ENCODE measurements at places on chromosomes 2 and 18.
A peak's percentile ranks its signal among the peaks of the same experiment; 100 is the strongest.

DNA sequence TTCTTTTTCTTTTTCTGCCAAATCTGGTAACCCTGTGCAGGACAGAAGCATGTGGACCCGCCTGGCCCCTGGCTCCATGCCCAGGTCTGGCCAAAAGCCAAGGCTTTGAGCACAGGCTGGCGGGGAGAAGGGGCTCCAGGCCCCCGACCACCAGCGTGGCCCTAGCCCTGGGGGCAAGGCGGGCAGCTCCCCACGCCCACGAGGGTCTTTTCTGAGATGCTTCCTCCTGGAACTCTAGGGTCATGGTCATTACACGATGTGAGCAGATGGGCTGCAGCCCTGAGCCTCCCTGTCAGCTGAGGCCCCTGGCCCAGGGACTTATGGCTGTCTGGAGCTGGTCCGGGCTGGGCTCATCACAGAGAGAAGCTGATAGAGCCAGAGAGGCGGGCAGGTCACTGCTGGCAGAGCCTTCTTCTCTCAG is 5.7 kb upstream of the OTOS start:
- DNase-seq, result no peak

DNA sequence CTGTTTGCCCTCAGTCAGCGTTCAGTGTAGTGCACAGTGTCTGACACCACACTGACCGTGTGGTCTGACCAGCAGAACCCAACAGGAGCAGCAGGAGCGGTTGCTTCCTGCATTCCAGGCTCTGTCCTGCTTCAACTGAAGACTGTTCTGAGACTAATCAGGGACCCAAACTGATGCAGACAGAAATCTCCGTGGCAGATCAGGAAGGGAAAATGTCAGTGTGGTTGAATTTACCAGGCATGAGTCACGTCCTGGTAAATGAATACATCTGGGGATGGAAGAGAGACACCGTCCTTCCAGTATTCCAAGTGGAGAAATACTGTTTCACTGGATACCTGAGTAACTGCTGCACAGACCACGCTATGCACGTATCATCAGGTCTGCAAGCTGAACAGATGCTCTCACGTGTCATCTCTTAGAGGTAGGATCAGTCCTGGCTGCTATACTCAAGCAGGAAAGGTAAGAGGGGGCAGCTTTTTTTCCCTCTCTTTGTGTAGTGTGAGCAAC is 223.6 kb upstream of the EPAS1 start:
- no peak for DNase-seq

DNA sequence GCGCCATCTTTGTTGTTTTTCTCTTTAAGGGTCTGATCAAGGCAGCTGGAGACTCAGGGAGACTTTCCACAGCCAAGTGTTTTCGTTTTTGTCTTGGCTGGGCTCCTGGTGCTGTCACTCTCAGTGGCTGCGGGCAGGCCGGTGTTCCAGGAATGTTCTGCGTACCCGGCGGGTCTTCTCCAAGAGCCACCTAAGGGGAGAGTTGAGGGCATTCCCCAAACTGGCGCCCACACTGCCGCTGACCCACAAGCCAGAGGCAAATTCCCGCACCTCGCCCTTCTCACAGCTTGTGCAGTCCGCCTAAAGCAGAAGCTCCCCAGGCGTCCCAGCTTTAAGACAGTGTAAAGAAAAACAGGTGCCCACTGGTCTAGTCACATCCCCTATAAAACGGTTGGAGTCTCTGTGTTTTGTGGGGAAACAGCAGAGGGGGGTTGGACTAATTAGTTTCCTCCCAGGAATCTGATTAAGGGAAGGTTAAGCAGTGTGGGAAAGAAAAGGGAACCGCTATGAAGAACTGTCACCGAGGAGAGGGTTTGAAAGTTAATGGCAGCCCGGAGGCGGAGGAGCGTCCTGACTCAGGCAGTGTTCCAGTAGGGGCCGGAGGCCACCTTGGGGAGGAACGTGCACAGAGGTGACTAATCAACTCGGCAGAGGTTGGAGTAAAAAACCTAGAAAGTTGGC is 224.5 kb downstream of the SLC4A3 start:
- DNase-seq, result no peak

- DNase-seq, result peak; percentile 62
Observed at GRCh38 chr2:35428548-35428947, 927.0 kb upstream of the CRIM1 start.

GRCh38 chr2:135072125-135072997 is 20.3 kb downstream of the RAB3GAP1 start:
- DNase-seq, result no peak

DNA sequence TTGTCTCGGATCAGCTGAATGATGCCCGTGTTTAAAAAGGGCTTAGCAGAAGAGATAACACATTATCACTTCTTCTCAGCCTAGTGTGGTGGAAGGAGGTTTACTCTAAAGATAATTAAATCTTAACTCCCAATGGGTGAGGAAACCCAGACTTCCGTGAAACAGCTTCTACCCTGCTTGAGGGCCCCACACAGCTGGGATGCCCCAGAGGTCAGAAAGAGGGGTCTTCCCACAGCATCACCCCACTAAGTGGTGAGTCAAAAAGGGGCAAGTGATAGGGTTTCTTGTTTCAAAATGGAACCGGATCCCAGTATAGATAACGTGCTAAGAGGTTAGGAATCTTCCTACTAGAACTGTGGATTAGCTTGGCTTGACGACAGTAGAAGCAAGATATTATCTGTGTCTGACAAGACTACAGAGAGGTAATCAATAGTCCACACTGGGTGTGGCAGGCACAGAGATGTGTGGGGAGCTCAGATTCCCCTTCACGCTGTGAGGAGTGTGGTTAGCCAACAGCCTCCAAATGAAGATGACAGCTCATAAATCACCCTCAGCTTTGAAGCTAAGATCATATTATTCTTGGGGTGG is 129.6 kb upstream of the COPS8 start:
- no peak for DNase-seq

- no peak for DNase-seq
Observed at GRCh38 chr2:148667113-148667836, 22.7 kb downstream of the EPC2 start.

- DNase-seq, result no peak
Observed at GRCh38 chr2:108370080-108370479, 7.7 kb upstream of the SULT1C4 start.

- DNase-seq, result no peak
Observed at GRCh38 chr2:43370146-43370545, 143.7 kb upstream of the ZFP36L2 start.

DNA sequence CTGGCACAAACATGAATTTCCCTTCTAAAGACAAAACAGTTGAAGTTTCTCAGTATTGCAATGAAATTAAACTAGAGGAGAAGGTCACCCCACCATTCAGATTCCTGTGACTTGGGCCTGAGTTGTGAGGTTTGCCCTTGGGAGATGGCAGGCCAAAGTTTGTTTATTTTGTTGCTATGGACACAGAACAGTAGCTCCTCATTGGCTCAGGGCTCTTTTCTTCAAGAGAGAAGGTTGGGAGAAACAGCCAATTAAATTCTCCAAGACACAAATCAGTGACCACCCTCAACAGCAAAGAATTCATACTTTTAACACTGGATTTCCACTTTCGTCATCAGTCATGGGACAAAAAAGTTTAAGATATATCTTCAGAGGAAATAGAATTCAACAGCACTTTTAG is at the start of gene FLACC1:
Gene FLACC1 (minus strand): TSS at position 125 of the 400 bp plus-strand sequence. CDS start 5,941 bp downstream, outside the sequence.
- DNase-seq, result no peak

GRCh38 chr2:85672456-85672855 is 4.5 kb upstream of the SFTPB start:
- no peak for DNase-seq

DNA sequence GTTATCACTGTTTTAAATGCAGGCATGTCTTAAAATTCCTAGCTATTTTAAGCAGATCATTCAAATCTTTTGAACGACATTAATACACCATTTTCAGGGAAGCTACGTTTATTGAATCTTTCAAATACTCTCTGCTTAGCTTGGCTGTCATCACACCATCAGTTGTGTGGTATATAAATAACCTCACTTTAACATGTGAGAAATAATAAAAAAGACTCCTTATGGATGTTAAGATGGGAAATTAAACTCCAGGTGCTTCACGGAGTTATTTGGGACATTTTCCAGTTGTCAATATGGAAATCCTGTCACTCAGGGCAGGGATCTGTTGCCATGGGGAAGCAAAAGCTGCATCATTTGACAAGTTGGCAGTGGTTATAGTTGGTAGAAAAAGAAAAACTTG is 649.2 kb upstream of the CDH2 start:
- no peak for DNase-seq

- no peak for DNase-seq
Observed at GRCh38 chr2:198662905-198663304, 794.8 kb downstream of the SATB2 start.

- DNase-seq, result no peak
Observed at GRCh38 chr2:223929571-223930102, 15.5 kb downstream of the WDFY1 start.

- no peak for DNase-seq
Observed at GRCh38 chr2:10771786-10772185, 40.8 kb downstream of the PDIA6 start.

- DNase-seq, result no peak
Observed at GRCh38 chr2:103153580-103154284, 391.9 kb downstream of the TMEM182 start.

DNA sequence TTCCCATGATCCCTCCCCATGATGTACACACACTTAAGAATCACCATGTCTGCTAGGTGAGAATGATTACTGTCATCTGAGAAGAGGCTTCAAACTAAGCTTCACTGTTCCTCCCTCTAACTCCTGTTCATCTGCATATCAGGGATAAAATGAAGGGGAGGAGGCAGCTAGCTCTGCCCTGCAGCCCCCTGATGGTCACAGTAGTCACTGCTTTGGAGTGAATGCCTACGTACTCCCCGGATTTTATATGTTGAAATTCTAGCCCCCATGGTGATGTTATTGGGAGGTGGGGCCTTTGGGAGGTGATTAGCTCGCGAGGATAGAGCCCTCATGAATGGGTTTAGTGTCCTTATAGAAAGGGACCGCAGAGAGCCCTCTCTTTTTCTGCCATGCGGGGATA is 156.4 kb downstream of the NCKAP5 start:
- DNase-seq, result no peak

- no peak for DNase-seq
Observed at GRCh38 chr18:379681-380330, 112.0 kb upstream of the THOC1 start.

- peak; percentile 73 for DNase-seq
Observed at GRCh38 chr2:80529466-80530165, 225.1 kb upstream of the LRRTM1 start.

- DNase-seq, result peak; percentile 7
Observed at GRCh38 chr18:10454681-10455557, 484 bp downstream of the APCDD1 start.

GRCh38 chr2:236454076-236454475 is 115.5 kb upstream of the ACKR3 start:
- no peak for DNase-seq

DNA sequence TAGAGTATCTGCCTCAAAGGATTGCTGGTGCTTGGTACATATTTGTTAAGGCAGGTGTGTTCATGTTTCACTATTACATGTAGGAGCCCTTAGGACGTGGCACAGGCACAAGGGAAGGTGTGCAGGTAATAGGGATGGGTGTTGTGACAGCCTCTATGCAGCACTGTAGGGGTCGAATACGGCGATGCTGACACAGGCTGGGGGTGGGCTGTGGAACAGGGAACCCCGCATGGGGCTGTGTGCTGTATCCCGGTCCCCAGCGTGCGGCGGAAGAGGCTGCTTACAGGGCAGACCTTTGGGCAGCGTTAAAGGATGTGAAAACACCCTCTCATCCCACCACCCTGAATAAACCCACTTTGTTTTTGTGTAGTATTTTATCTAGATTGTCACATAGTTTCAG is 21.5 kb downstream of the B3GNT2 start:
- DNase-seq, result no peak

DNA sequence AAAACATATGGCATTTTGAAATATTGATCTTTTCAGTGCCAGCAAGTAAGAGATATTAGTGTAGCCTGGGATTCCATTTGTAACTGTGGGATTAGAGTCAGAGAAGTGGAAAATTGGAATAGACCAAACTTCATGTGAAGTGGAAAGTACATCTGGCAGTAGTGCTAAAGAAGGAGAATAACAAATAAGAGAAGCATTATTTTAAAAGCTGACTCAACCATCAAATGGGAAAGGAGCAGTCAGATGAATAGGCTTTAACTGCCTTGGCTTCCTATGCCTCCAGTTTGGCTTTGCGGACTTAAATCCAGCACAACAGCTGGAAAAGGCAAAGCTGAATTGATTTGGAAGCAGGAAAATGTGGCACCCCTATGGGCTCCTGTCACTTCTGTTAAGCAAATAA is 623.1 kb downstream of the TSN start:
- DNase-seq, result no peak

- DNase-seq, result no peak
Observed at GRCh38 chr2:43810452-43810851, 28.2 kb downstream of the ABCG5 start.

DNA sequence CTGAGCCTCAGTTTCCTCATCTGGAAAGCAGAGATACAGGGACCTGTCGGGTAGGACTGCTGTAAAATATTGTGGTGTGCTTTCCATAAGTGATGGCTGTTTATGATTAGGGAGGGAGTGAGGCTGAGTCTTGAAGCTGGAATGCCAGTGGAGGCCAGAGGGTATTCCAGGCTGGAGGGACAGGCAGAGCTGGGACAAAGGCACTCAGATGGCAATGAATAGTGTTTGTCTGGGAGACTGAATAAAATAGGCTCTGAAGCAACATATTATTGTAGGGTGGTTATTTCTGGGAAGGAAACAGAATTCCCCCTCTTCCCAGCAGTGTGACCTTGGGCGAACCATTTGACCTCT is 120.7 kb downstream of the INHBB start:
- no peak for DNase-seq

DNA sequence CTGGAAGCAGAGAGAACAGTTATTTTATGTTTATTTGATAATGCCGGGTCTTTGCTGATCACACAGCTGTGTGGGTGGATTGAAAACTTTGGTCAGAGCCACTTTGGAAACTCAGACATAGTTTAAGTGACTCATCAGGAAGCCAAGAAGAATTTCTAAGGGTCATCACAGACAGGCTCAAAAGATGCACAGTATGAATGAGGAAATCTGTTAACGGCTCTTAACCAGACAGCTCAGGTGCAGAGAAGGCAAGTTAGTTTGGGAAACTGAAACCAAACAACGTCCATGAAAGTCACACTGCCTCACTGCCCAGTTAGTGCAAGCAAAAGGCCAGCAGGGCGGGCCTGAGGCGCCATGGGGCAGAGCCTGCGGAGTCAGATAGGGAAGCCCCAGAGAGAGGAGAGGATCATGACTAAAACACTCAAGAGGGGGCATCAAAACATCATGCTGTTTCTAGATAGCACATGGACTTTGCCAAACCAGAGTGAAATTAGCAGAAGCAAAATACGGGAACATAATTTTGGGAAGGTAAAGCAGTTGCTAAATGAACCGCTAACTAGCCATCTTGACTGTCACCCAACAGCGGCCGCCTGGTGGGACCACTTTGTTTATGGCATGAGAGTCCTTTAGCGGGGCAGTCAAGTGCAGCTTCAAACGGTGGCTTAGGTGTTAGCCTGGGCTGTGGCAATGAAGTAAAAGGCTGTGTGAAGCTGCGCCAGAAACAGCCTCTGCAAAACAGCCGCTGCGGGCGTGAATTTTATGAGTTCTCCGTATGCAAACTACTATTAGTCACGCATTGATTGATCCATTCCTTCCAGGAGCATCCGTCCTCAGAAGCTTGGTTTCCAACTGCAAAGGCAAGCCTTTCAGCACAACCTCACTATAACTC is 101.2 kb downstream of the KCTD18 start:
- DNase-seq, result peak; percentile 87

Data from MM.1S (cell line).